Muscle of back (tissue), 13 donors: ENCODE measurements at places on chromosomes 3 and 15.
A peak's percentile ranks its signal among the peaks of the same experiment; 100 is the strongest.

GRCh38 chr15:43325039-43325684 is 5.2 kb downstream of the LCMT2 start:
- DNase-seq = no peak

DNA sequence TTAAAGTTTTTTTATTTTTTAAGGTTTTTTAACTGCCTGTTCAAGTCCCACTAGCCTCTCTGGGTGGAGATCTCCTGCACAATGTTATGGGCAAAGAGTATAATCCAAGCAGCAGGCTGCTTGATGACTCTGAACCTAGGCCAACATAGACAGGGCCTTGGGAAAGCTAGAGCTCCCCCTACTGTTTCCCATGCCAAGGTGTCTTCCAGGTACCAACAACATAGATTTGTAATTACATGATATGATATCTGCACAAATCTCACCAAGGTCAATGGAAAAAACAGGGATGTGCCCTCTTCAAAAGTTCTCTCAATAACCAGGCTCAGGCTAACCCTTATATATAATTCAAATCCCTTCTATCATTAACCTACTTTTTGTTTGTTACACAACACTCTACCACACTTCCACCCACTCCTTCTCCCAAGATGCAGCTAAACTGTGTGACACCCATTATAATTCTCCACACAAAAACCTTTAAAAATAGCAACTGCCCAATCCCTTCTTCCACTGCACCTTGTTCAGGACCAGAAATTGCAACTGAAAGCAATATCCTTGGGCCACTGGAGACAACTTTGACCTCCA is 43.8 kb downstream of the RBM15B start:
- DNase-seq = peak; percentile 17

DNA sequence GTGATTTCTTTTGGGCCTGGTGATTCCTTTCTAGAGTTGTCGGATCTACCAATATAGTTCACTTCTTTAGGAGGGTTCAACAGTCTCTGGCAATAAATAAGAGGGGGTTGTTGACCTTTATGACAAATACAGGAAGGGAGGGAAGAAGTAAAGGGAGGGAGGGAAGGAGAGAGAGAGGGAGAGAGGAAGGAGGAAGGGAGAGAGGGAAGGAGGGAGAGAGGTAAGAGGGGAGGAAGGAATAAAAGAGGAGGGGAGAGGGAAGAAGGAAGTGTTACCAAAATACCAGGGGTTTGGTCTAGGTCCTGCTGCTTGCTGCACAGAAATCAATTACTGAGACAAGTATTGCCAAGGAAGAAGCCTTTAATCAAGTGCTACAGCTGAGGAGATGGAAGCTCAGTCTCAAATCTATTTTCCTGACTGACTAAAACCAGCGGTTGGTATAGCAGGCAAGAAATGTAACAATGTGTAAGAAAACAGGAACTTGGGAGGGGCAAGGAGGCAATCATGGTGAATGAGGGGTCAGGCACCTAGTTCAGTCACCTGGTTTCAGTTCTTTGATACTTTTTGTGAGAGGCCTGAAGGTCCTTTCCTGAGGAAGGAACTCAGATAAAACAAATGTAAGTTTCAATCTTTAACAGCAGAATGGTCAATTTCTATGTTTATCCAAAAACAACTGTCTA is 14.1 kb upstream of the TMEM40 start:
- DNase-seq = no peak

GRCh38 chr3:149547413-149547812 is 72.9 kb downstream of the TM4SF4 start:
- DNase-seq = peak; percentile 93

DNA sequence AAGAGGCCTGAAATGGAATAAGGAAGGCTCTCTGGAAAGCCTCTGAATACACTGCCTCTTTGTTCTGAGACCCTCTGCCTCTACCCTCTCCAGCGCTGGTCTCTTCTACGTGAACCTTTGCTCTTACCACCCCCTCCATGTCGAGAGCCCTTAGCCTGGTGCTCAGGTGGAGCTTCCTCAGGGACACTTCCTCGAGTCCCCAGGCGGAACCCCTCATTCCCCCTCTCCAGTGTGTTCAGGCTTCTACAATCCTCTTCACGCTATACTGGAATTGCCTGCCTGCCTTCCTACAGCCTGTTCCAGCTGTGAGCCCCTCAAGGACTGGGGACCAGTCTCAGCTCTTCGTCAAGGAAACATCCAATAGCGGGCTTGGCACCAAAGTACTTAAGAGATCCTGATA is 7.4 kb downstream of the STIMATE start:
- no peak for DNase-seq

DNA sequence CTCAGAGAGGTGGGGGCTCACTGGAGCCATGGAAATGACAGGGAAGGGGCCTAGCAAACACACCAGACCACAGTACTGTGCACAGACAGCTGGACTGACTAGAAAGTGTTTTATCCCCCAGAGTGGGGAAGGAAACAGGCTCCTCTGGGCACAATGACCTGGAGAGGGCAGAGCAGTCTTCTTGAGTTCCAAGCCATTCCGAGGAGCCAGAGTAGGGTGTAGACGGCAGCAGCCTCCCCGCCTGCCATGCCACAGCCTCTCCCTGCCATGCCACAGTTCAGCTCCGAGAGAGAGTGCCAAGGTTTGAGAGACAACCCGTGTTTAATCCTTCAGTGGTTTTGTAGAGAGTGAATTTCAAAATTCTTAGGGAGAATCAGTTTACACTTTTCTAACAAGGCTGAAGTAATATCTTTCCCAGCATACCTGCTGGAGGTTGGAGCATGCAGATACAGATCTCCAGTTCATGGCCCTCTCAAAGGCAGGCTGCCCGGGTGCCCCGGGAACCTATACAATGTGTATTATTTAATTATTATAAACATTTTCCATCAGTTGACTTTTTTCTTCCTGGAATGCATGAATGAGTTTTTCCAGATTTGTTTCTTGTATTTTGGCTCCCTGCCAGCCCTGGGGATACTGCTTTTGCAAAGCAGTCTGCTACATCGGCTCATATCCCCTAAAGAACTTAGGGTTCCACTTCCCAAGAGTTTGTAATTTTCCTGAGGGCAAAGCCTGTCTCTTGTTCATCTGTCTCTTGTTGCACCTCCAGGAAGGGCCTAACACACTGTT is 3.2 kb downstream of the PODXL2 start:
- DNase-seq = peak; percentile 61

DNA sequence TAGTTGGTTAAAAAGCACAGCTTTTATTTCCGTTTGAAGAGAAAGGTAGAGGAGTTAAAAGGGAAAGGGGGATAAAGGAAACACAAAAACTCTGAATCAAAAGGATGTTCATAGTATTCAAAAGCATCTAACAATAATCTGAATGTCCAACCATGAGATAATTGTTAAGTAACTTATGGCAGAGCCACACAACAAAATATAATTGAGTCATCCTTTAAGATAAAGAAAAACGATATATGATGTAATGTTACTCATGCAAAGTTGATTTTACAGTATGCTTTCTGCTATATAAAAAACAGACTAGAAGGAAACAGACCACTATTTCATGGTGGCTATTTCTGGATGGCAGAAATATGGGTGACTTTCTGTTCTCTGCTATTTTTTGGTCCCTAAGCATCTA is 3.9 kb downstream of the XPC start:
- DNase-seq = no peak

GRCh38 chr3:23959135-23959900 is 14.2 kb downstream of the NR1D2 start:
- no peak for DNase-seq

DNA sequence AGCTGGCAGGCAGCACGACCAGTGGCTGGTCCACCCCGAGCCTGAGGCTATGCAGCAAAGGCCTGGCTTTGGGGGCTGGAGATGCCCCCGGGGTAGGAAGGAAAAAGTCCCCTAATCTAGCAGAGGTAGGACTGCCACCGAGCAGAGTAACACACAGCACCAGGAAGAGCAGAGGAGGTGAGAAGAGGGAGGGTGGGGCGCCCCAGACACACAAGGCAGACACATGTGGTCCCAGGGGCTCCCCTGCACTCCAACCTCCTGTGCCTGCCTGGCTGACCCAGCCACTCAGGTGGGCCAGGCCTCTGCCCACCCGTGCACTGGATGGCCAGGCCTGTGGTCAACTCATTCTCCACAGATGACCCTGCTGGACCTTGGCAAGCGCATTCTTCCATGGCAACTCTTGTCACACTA is 112.4 kb downstream of the ADCY5 start:
- DNase-seq = no peak

DNA sequence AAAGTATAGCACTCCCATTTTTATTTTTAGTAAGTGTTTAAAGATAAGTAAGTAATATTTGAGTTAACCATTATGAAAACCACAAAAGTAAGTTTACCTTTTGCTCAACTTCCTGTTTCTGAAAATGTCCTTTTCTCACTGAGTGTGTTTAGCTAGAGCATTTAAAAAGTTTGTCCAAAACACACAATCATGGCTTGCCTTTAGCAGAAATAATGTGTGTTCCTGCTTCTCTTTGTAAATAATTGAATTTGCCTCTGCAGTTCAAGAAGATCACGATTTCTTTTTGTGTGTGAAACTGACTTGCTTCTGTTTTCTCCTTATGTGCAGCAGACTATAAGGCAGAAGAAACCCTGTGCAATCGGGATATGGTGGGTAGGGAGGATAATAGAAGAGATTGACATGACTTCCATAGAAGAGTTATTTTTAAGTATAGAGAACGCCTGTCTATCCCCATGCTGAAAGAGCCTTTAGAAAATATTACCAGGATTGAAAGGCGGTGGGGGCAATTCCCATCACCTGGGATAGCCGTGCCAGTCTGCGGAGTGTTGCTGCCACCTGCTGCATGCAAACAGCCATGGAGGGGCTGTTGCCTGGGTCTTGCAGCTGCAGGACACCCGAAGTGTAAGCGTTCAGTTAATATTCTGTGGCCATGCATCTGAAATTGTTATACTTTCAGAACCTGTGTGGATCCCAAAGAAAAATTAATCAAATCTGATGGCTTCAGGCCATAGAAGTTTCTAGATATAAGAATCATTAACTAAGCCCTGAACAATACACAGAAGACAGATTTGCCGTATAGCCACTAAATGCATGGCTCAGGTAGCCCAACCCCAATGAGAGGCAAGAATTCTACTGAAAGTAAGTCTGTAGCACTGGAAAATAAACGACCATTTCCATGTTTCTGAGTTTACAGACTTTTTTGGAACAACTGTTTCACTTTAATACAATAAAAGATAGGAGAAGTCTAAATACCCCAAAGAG is 2.4 kb upstream of the CD96 start:
- peak; percentile 48 for DNase-seq

DNA sequence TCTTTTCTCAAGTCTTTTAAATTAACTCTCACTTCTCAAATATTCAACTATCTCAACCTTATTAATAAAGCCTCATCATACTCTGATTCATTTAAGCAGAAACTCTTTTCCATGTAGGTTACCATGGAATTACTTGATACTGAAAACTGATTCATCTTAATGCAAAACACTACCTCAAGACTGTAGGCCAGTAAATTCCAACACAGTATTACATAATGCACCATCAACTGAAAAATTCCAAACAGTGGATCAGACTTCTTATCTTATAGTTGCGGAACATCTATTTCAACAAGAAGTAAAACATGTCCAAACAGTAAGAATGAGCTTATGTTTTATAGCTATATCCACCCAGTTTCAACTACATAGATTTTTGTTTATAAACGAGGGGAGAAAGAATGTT is 124.5 kb downstream of the PEAK1 start:
- no peak for DNase-seq

- no peak for DNase-seq
Observed at GRCh38 chr3:48426944-48427629, 2.8 kb downstream of the PLXNB1 start.

DNA sequence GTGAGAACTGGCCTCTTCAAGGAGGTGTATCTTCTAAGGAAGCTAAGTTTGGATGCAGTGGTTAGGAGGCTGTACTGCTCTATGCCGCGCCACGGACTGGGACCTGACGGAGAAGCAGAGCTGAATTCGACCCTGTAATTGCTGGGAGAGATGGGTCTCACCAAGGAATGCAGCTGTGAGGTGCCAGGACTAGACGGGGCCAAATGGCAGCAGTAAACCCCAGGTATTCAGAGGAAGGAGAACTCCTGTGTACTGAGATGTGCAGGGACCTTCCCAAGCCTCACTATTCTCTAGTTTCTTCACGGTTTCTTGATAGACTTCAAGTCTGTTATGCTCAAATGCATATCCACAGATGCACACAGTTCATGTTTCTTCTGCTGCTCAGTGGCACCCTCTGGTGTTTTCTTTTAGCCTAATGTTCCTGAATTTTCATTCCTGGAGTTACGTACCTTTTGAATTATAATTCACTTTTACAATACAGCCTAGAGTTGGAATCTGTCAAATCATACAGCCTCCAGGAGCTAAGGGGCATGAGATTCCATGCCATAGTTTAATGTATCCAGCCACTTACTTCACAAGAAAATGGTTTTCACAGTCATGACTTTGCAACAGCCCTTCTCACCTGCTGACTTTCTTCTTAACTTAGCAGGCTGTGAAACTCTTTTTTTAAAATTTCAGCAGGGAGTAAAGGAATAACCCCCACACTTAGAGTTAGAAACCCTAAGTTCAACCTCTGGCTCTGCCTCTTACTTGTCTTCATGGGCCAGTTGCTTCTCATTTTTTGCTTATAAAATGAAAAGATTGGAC is 61.8 kb downstream of the GLDN start:
- peak; percentile 31 for DNase-seq

DNA sequence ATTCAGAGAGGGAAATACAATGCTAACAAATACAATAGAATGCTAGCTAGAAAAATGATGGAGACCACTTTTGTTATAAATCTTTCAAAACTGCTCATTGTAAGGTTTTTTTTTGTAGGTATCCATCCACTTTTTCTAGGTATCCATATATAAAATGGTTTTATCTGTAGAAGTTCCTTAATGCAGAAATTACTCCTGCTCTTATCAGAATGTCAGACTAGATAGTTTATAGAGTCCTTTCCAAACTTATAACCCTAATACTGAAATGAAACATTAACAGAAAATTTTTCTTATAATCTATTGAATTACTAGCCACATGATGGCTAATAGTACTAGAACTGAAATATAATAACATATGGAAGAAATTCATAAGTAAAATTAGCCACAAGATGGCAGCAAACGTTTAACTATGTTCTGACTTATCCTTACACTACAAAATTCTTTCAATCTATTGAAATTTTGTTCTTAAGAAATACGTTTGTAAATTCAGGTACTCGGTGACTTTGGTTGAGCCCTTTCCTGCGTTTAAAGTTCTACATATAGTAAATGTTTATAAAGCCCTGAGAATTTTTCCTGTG is 58.5 kb downstream of the ECT2 start:
- peak; percentile 33 for DNase-seq

GRCh38 chr3:117699058-117699457 is 989.5 kb downstream of the TUSC7 start:
- DNase-seq = no peak

DNA sequence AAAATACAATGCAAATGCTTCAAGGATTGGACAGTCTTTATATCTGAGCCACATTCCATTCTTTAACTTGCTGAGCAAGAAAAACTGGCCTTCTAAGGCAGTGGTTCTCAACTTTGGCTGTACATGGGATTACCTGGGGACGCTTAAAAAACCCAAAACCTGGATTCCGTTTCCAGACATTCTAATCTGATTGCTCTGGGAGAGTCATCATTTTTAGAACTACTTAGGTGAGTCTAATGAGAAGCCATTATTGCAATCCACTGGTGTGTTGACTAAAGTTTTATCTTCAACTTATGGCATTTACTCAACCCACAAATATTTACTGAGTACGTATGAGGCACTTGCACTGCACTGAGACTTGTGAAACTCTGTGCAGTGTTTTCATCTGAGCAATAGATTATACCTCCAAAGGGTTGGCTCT is 195.7 kb upstream of the ATP11B start:
- DNase-seq = no peak
